ENCODE measurements at places on chromosomes 6 and 20. TPM values are rescaled to one million over a fixed set of nuclear protein-coding genes. Genes with fewer than 3 reads are reported as not detected.
A peak's percentile ranks its signal among the peaks of the same experiment; 100 is the strongest.

Gene SLC24A3
- polyA plus RNA-seq: not detected

- no peaks in the 10 kb centered on the region for H3K36me3 ChIP-seq
- H3K27ac ChIP-seq: no peak overlapping the region
- DNase-seq: no peak
- no peaks in the 10 kb centered on the region for H3K4me1 ChIP-seq
- no peak overlapping the region for H3K4me3 ChIP-seq
Measured at GRCh38 chr6:154453329-154453728, 57.2 kb downstream of the CNKSR3 start.

Gene GPR6
- not detected for polyA plus RNA-seq

Gene E2F1
- 2.4 TPM for polyA plus RNA-seq

DNA sequence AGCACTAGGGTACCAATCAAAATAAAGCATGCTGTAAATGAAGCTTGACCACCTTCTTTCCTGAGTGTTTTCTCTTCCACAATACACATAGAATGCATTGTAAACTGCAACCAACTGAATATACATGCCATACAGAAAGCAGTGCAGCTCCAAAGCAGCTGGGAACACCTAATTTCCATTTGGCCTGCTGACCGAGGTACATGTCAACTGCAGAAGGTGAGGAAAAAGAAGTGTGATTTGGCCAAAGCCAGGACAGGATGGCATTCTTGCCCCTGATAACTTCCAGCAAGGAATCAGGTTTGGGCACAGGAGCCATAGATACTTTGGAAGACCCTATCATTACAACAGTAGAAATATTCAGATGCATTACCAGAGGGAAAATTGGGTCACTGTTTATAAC, 258.4 kb downstream of the SLC35F1 start:
- peaks cover 4% of the 10 kb centered on the region for H3K27me3 ChIP-seq
- H3K4me1 ChIP-seq: no peaks in the 10 kb centered on the region
- no peak for DNase-seq
- no peak overlapping the region for H3K27ac ChIP-seq
- H3K36me3 ChIP-seq: no peaks in the 10 kb centered on the region

GRCh38 chr6:20168690-20169089, 43.6 kb downstream of the MBOAT1 start:
- peaks cover 4% of the 10 kb centered on the region for H3K4me1 ChIP-seq
- H3K4me3 ChIP-seq: no peak overlapping the region
- H3K27me3 ChIP-seq: no peaks in the 10 kb centered on the region
- no peak overlapping the region for H3K27ac ChIP-seq

DNA sequence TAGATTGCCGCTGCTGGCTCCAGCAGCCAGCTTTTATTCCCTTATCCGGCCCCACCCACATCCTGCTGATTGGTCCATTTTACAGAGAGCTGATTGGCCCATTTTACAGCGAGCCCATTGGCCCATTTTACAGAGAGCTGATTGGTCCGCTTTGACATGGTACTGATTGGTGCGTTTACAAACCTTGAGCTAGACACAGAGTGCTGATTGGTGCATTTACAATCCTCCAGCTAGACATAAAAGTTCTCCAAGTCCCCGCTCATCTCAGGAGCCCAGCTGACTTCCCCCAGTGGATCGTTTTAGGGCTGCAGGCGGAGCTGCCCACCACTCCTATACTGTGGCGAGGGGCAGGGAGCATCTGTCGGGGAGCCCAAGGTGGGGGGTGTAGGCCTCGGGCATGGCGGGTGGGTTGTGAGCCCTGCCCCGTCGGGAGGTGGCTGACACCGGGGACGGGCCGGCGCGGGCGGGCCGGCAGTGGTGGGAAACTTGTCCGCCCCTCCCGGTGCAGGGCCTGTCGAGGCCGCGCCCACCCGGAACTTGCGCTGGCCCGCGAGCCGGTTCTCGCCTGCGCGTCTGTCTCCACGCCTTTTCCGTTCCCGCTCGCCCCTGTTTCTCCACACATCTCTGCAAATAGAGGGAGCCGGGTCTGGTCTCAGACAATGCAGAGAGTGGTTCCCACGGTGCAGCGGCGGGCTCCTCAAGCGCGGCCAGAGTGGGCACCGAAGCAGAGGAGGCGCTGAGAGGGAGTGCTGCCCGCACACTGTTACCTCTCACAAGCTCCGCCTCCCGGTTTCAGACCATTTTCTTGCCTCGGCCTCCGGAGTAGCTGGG, 86.1 kb upstream of the STMND1 start:
- H3K4me1 ChIP-seq: peaks cover 3% of the 10 kb centered on the region
- peaks cover 15% of the 10 kb centered on the region for H3K27me3 ChIP-seq
- DNase-seq: peak; percentile 62
- H3K27ac ChIP-seq: no peak overlapping the region

Gene TRERF1
- 2.3 TPM for polyA plus RNA-seq

DNA sequence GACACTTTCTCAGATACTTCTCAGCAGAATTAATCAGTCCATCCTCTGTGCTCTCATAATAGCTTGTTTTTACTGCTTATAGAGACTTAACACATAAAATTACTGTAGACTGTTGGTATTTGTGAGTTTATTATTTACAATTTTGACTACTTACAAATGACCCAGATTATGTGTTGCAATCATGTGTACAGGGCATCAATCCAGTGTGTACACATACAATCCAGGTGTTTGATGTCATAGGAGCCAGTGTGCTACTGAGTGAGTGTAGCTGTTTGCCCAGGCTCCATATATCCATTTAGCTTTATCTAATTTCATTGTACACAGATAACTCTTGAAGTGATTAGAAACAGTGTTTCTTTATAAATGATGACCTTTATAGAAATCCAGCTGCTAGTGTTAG, 31.3 kb downstream of the TRMT11 start:
- H3K4me1 ChIP-seq: no peaks in the 10 kb centered on the region
- peaks cover 59% of the 10 kb centered on the region for H3K36me3 ChIP-seq
- no peak overlapping the region for H3K4me3 ChIP-seq
- H3K27me3 ChIP-seq: no peaks in the 10 kb centered on the region

- DNase-seq: no peak
- H3K4me3 ChIP-seq: no peak overlapping the region
- H3K27me3 ChIP-seq: peaks cover 3% of the 10 kb centered on the region
Measured at GRCh38 chr6:7939864-7940228, 29.3 kb upstream of the TXNDC5 start.

DNA sequence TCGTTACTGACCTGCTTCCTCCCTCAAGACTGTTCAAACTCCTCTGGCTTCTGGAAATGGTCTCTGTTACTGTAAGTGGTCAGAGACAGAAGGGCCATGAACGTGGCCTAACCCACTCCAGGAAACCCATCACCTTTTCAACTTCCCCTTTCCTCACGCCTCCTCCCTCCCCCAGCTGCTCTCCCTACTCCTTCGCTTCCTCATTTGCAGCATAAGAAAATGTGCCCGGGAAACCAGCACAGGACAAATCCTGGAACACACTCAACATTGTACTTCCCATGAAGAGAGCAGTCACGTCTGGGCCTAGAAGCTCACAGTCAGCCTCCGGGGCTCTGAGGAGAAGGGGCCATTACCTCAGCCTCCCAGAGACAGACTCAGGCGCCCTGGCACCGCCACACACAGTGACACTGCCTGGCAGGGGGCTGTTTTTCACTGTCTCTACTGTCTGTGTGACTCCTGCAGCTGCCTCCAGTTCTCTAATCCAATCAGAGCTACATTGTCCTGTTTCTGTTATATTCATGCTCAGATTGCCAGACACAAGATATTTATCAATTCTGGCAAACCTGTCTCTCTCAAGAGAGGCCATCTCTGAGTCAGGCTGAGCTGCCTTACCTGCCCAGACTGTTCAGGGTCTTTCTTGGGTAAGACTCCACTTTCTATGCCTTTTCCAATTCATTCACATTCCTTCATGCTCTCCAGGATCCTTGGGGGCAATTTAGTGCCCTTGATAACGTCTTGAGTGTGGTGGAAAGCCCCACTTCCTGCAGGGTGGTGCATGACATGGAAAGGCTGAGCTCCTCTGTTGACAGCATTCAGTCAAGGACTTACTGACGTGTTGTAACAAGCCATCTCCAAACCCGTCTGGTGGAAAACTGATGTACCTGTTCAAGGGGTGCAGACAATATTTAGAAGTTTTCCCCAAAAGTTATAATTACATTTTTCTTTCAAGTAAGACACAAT, 242.2 kb downstream of the HIVEP2 start:
- DNase-seq: no peak
- H3K4me1 ChIP-seq: no peaks in the 10 kb centered on the region
- no peaks in the 10 kb centered on the region for H3K27me3 ChIP-seq
- no peak overlapping the region for H3K27ac ChIP-seq
- no peaks in the 10 kb centered on the region for H3K36me3 ChIP-seq
- no peak overlapping the region for H3K4me3 ChIP-seq

Gene EFHC1
- polyA plus RNA-seq: 2.1 TPM

- H3K27me3 ChIP-seq: no peaks in the 10 kb centered on the region
- no peak for DNase-seq
- peaks cover 3% of the 10 kb centered on the region for H3K36me3 ChIP-seq
- H3K4me3 ChIP-seq: no peak overlapping the region
- H3K4me1 ChIP-seq: no peaks in the 10 kb centered on the region
- no peak overlapping the region for H3K27ac ChIP-seq
Measured at GRCh38 chr6:38393986-38394385, 245.7 kb downstream of the BTBD9 start.

DNA sequence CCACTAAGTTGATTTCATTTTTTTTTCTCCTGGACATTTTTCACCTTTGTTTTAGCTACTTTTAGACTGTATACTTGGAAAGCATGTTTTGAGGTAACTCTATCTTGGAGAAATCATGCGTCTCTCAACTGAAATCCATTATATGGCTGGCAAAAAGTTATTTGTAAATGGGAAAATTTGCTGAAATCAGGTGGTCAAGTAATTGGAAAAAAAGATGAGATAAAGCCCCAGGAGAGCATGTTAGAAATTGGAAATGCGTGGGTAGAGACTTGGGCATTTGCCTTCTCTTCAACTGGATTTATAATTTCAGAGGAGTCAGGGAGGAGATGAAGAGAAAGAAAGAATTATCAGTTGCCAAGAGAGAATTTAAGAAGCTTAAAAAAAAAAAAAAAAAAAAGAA, 217.1 kb upstream of the MAP3K7 start:
- no peaks in the 10 kb centered on the region for H3K27me3 ChIP-seq
- no peak overlapping the region for H3K4me3 ChIP-seq
- no peaks in the 10 kb centered on the region for H3K4me1 ChIP-seq
- no peak overlapping the region for H3K27ac ChIP-seq

DNA sequence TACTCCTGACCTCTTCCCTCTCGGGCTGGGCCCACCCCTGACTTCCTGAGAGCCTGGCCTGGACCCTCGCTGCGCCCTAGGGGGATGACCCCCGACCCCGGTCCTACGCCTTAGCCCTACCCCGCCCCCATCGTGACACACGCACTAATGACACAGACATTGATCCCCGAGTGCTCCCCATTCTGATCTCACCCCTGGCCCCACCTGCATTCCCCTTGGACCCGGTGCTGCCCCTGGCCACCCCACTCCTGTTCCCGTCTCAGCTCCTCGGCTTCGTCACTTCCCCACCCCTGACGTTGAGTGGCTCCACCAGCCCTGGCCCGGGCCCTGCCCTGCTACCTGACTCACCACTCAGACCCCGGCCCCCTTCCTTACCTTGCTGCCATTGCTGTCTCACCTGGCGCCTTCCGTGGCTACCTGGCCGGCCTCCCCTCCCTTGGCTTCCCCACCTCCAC, 12.1 kb downstream of the RBCK1 start:
- H3K27me3 ChIP-seq: no peaks in the 10 kb centered on the region
- H3K36me3 ChIP-seq: peaks cover 54% of the 10 kb centered on the region
- no peaks in the 10 kb centered on the region for H3K4me1 ChIP-seq

- no peak overlapping the region for H3K27ac ChIP-seq
- no peak overlapping the region for H3K4me3 ChIP-seq
Measured at GRCh38 chr20:9458138-9458796, 56.1 kb upstream of the LAMP5 start.

Gene HECA
- 5.2 TPM for polyA plus RNA-seq

GRCh38 chr6:26172608-26172968, 85.4 kb downstream of the HFE start:
- DNase-seq: no peak
- H3K4me1 ChIP-seq: peaks cover 43% of the 10 kb centered on the region
- H3K27me3 ChIP-seq: no peaks in the 10 kb centered on the region
- H3K27ac ChIP-seq: peak overlapping the region; percentile 98
- H3K4me3 ChIP-seq: peak overlapping the region; percentile 98

- no peak for DNase-seq
- no peak overlapping the region for H3K27ac ChIP-seq
- H3K27me3 ChIP-seq: no peaks in the 10 kb centered on the region
- no peaks in the 10 kb centered on the region for H3K36me3 ChIP-seq
- H3K4me3 ChIP-seq: no peak overlapping the region
Measured at GRCh38 chr6:4981761-4982160, 22.1 kb downstream of the RPP40 start.

GRCh38 chr20:31716351-31716750, 6.3 kb downstream of the BCL2L1 start:
- peak overlapping the region; percentile 45 for H3K27ac ChIP-seq
- H3K36me3 ChIP-seq: peaks cover 7% of the 10 kb centered on the region
- peaks cover 93% of the 10 kb centered on the region for H3K4me1 ChIP-seq
- no peaks in the 10 kb centered on the region for H3K27me3 ChIP-seq
- peak overlapping the region; percentile 77 for H3K4me3 ChIP-seq
- no peak for DNase-seq

DNA sequence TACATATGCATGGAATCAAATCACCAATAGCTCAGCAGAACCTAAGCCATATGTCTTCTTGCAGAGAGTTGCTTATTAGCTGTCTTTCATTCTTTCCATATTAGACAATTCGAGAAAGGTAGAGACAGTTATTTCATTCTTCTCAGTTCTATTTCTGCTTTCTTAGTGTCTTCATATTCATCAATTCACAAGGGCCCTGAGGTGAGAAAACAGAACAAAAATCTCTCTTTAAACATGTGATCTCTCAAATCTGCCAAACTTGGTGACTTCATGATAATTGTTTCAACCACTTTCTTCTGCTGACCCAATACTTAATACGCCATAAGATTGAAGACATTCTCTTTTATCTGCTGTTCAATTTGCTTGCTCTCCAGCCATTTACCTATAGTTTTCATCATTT, 229.7 kb upstream of the MARCKS start:
- no peak overlapping the region for H3K4me3 ChIP-seq
- H3K4me1 ChIP-seq: peaks cover 17% of the 10 kb centered on the region
- no peaks in the 10 kb centered on the region for H3K27me3 ChIP-seq

DNA sequence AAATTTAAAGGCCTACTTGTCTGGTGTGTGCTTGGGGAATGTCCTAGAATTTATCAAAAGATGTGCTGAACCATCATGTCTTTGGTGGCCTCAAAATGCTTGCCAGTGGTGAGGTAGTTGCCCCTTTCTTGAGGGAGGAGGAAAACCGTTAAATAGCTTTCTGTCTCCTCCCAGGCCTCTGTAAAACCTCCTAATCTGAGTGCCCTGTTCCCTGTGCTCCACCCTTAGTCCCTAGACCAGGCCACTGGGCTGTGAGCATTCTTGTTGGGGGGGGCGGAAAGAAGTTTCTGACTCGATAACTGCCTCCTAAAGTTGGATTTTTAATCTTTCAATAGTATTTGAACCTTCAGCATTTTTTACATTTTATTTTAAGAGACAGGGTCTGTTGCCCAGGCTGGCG, 23.1 kb downstream of the JARID2 start:
- no peak overlapping the region for H3K4me3 ChIP-seq
- H3K27me3 ChIP-seq: no peaks in the 10 kb centered on the region
- no peak overlapping the region for H3K27ac ChIP-seq

Gene BPIFB2
- polyA plus RNA-seq: not detected

Gene RPS18
- 7,008 TPM for polyA plus RNA-seq

Gene SLC26A8
- polyA plus RNA-seq: not detected

- no peaks in the 10 kb centered on the region for H3K27me3 ChIP-seq
- H3K4me3 ChIP-seq: no peak overlapping the region
- no peaks in the 10 kb centered on the region for H3K4me1 ChIP-seq
- H3K27ac ChIP-seq: no peak overlapping the region
Measured at GRCh38 chr20:42483730-42484303, 705.9 kb downstream of the PTPRT start.

GRCh38 chr6:102389994-102390393, 996.5 kb downstream of the GRIK2 start:
- H3K4me3 ChIP-seq: no peak overlapping the region
- no peaks in the 10 kb centered on the region for H3K36me3 ChIP-seq
- H3K27ac ChIP-seq: no peak overlapping the region
- H3K4me1 ChIP-seq: no peaks in the 10 kb centered on the region
- no peaks in the 10 kb centered on the region for H3K27me3 ChIP-seq

Gene PRSS35
- not detected for polyA plus RNA-seq

Gene LCA5
- 0.17 TPM for polyA plus RNA-seq

All from CD4-positive, CD25-positive, alpha-beta regulatory T cell (primary cell).